ENCODE measurements at places on chromosomes 6 and 20. TPM values are rescaled to one million over a fixed set of nuclear protein-coding genes. Genes with fewer than 3 reads are reported as not detected.

Gene TSBP1
- total RNA-seq = not detected

Gene TRIM31
- not detected for total RNA-seq

Gene POU5F1
- not detected for total RNA-seq

Gene PPP1R3G
- total RNA-seq = 0.40 TPM

Gene ADGRB3
- total RNA-seq = 2.3 TPM

Gene SSTR4
- not detected for total RNA-seq

Gene IL20RA
- total RNA-seq = not detected

Gene SRXN1
- total RNA-seq = 811 TPM

GRCh38 chr20:57259121-57259937 lies 7.1 kb downstream of the BMP7 start:
- DNase-seq = no peak

GRCh38 chr20:62925420-62926228 lies 681 bp downstream of the DIDO1 start:
- no peak for DNase-seq

GRCh38 chr6:106470811-106471210 lies 110.3 kb downstream of the CRYBG1 start:
- DNase-seq = no peak

- no peak for DNase-seq
Observed at GRCh38 chr6:113039005-113039404, 691.9 kb downstream of the RFPL4B start.

DNA sequence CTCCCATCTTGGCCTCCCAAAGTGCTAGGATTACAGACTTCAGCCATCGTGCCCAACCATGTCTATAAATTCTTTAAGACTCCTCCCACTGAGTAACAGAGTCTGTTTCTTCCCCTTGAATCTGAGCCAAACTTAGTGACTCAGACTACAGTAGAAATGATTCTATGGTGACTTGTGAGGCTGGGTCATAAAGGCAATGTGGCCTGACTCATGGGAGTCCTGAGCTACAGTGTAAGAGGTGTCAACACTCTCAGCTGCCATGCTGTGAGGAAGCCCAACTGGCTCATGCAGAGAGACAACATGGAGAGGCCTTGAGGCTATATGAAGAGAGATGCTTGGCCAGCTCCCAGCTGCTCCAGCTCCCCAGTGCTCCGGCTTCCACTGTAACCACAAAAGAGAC lies 5.2 kb upstream of the NRSN2 start:
- DNase-seq = peak; percentile 83

DNA sequence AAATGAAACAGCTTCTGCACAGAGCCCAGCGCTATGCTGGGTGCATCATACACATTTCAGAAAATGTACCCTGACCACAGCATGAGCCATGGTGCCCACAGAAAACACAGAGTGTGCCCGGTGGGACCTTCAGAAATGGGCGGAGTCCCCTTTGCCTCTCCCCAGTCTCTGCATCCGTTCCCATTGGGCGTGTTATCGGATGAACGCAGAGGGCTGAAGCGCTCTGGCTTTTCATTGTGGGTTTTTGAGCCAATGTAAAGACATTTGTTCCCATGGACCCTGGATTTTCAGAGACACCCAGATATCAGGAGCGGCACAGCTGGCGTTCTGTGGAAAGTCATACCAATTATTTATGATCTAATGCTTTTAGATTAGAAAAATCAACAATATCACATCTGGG lies 99.8 kb downstream of the DACT2 start:
- DNase-seq = no peak

DNA sequence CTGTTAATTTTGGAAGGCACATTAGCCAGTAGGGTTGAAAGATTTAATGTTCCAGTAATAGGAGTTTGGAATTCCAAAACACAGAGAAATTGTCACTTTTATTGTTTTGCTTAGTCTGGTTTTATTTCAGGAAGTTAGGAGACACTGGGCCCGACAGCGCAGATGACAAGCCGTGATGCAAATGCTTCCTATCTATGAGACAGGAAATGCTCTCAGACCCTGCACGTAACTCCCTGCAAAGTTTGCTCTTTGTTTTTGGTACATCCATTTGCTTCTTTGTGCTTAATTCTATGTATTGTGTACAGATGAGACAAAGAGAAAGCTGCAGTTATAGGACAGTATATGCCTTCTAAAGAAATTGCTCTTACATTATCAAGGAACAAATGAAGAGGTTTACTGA lies 201.6 kb upstream of the SGK1 start:
- no peak for DNase-seq

GRCh38 chr6:108903796-108904195 lies 55.6 kb downstream of the ARMC2 start:
- no peak for DNase-seq

DNA sequence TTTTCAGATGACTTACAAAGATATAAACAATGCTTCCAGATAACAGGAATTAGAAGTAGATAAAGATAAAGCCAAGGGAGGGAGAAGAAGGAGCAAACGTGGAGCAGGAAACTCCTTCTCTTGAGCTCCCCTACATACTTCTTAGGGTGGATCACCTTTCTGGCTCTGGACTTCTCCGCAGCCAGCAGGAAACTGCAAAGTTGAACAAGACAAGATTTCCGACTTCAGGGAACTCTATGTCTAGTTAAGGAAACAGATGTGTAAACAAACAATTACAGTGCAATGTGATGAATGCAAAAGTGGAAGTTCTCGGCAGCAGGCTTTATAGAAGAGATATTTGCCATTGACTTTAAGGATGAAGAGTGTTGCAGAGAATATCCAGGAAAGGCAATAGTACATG lies 134.0 kb upstream of the MARCKS start:
- DNase-seq = no peak

GRCh38 chr20:50510706-50511542 lies 741 bp downstream of the PTPN1 start:
- DNase-seq = no peak

GRCh38 chr6:26537846-26538571 lies at the start of gene HMGN4:
Gene HMGN4 (plus strand): TSS chr6:26538366. CDS start chr6:26545207, 6,841 bp downstream.
- peak; percentile 82 for DNase-seq

GRCh38 chr6:45076217-45076930 lies 251.8 kb upstream of the RUNX2 start:
- DNase-seq = no peak

DNA sequence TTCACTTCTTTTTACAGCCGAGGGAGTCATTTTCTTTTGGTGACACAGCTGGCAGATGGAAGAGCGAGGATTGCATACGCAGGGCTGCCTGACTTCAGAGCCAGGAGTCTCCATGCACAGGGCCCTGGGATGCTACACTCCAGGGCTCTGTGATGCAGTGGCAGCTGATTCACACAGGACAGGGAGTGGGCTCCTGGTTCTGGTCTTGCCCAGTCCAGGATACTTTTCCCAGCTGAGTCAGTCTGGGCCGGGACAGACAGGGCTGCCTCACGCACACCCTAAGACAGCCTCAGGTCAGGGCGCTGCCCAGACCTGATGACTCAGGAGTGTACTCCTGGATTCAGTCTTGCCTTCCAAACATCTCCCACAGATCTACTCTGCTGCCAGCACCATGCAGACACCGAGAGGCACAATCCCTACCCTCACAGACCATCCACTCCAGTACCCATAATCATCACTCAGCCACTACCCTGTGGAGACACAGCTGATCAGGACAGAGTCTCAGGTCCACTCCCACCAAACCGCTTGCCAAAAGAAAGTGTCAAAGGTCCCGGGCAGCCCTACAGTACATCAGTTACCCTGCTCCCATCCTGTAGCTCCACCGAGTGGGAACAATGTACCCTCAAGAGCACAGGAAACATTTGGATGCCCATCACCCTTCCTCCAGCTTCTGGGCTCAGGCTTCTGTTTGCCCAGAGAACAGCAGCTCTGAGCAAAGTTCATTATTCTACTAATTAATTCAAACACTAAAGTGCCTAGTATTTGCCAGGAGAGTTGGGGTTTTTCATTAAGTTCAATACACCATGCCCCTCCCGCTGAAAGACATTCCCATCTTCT lies 11.5 kb downstream of the SDC4 start:
- DNase-seq = no peak

- DNase-seq = no peak
Observed at GRCh38 chr6:145733207-145733606, 2.1 kb downstream of the EPM2A start.
